ENCODE measurements at places on chromosomes 4 and X.

GRCh38 chrX:56233100-56233499 lies 944 bp downstream of the KLF8 start:
- no peak for DNase-seq

GRCh38 chr4:91322961-91323360 lies 980.8 kb upstream of the GRID2 start:
- no peak for DNase-seq

- DNase-seq, result no peak
Measured at GRCh38 chr4:189769131-189769530, 171.5 kb upstream of the FRG1 start.

- DNase-seq, result no peak
Measured at GRCh38 chrX:95058815-95059214, 1384.8 kb downstream of the FAM133A start.

DNA sequence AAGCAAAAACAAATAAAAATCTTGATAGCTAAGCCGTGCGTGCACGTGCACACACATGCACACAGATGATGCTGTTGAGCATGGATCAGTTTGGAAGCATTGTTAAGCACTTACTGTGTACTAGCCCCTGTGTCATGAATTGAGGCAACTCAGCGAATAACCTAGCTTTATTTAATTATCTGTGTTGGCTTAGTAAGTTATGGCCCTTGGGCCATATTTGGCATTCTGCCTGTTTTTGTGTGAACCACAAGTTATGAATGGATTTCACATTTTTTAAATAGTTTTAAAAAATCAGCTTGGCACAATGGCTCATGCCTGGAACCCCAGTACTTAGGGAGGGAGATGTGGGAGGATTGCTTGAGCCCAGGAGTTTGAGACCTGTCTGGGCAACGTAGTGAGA lies 113.6 kb upstream of the CBLL2 start:
- no peak for DNase-seq

GRCh38 chrX:84248226-84248625 lies 60.2 kb upstream of the RPS6KA6 start:
- DNase-seq, result no peak

- no peak for DNase-seq
Measured at GRCh38 chr4:82381661-82382296, 8.0 kb upstream of the HNRNPD start.

GRCh38 chr4:52983563-52984303 lies 121.6 kb downstream of the RASL11B start:
- DNase-seq, result no peak

DNA sequence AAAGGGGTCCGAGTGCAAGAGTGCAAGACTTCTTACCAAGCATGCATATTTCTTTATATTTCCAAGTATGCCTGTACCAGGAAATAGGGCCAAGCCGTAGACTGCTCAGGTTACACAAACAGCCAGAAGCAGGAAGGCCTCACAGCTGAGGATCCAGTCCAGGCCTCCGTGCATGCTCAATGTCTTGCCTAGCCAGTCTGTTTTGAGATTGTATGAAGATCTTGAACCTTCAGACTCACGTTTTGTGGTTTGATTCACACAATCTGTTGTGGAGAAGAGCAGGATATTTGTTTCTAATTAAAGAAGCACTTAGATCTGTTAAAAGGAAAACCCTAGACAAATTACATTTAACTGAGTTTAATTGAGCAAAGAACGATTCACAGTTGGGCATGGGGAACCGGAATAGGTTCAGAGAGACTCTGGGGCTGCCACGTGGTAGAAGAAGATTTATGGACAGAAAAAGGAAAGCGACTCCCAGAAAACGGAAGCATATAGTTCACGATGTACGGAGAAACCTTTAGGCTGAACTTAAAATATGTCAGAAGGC lies 1.2 kb downstream of the MGST2 start:
- no peak for DNase-seq

DNA sequence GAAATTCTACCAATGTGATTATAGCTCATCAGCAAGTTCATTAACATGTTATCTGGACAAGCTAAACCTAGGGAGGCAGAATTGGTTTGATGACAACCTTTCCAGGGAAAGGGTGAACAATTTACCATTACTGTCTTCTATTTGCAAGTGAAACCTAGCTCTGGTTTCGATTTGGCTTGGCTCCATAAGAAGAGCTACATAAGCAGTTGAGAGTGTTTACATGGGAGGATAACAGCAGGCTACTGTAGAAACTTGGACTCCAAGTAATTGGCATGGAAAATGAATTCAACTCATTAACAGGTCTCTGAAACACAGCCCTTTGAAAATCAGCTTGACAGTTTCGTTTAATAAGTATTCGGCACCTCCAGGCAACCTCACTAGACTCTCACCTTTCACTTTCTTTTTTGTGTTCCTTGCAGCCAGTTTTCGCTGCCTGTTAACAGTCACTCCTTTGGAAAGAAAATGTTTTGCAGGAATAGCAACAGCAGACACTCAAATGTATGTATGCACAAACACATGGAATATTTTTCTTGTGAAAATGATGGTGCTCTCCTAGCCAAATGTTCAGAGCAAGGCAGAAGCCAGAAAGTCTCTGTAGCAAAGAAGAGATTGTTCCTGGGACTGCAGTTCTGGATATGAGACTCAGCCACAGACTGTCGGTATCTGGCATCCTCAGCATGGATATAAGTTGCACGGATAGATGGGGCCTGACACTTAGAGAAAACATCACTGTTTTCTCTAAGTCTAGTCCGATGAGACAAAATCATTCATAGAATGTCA lies 27.5 kb downstream of the POU3F4 start:
- no peak for DNase-seq

DNA sequence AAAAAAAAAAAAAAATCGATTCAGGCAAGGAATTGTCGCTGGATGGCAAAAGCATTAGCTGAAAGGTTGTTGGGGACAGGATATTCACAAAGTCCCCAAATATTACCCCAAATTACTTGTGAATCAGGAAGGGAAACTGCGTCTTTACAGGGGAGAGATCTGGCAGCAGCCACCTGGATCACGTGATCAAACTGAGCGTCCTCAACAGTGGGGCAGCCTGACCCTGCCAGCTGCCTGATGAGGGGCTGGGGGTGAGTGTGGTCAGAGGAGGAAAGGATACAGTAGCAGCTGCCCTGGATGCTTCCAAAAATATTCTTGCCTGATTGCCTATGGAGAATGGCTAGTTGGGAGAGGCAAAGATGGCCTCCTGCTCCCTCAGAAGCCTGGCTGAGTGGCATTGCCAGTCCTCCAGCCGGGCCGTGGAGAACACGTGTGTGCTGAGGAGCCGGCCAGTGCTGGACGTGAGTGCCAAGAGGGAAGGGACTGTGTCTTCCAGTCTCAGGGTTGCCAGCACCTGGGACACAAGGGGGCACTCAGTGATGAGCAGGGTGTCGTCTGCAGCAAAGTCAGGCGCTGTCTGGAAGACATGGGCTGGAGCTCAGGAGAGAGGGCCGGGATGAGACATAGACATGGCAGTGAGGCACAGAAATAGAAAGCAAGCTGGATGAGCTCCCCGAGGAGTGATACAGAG lies 3.0 kb upstream of the LAGE3 start:
- no peak for DNase-seq

DNA sequence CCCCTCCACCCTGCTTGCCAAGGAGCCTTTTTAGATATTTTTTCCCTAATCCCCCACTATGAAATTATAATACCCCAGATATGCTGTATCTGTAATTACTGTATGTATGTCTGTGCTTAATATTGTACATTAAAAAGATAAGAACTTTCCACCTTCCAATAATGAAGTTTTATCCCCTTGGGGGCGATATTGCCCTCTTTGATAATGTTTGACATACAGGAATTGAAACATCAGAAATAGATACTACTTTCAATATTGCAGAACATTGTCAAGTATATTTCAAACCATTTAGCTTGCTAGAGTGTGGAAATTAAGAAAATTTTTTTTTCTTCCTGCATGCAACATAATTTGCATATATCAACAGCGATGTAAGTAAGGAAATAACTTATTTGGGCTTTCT lies 58.9 kb downstream of the NAF1 start:
- no peak for DNase-seq

- DNase-seq, result peak; percentile 27
Measured at GRCh38 chr4:2042204-2042946, 16.8 kb upstream of the NAT8L start.

DNA sequence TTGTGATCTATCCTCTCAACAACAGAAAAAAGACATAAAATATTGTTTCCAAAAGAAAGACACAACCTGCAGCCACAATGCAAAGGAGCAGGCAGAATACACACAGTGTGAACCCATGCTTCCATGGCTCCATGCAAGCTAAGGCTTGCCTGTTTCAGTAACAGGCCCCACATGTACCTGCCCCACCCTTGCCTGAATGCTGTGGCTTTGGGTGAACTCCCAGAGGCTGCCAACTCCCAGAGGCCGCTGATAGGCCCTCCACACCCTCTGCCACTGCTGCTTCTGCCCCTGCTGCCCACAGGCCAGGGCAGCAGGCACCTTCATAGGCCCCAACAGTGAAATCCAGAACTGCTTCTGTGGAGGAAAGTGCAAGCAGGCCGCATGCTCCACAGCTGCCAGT lies 313.9 kb downstream of the CHIC1 start:
- no peak for DNase-seq

DNA sequence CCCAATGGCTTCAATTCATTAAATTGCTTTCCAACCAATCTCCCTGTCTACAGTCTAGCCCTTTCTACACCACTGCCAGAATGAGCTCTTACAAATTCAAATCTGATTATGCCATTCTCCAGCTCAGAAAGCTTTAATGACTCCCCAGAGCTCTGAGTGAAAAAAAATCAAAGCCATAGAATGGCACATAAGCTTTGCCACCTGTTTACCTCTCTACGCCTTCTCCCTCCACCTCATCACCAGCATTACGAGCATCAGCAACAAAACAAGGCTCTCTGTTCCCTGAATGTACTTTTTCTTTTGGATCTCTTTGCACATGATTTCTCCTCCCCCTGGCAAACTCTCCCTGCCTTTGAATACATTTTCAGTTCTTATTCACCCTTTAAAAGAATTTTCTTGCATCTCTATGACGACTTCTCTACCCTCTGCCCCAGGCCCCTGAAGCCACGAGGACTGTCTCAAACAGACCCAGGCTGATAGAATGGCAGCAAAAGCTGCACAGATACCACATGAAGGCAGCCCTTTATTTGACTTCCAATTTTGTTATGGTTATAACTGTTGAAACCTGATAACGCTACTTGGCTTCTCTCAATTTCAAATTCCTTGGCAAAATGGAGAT lies 516.0 kb downstream of the PCDH7 start:
- no peak for DNase-seq

GRCh38 chr4:15756361-15756861 lies 21.7 kb upstream of the CD38 start:
- DNase-seq, result peak; percentile 79

GRCh38 chr4:17718471-17718870 lies 63.0 kb downstream of the FAM184B start:
- DNase-seq, result no peak

DNA sequence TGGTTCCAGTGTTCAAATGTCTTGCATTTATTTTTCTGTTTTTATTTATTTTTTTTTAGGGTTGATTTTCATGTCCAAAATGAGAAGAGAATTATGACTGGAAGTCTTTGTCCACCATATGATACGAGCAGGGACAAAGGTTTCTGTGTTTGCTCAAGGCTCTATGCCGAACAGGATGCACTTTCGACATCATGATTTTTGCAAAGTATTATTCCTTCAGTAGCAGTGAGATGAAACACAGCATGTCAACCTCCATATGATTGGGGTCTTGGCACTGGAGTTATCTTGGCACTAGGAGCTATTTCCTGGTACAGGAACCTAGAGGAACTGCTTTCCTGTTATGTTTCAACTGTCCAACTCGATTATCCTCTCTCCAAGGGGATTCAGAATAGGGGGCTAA lies 72.6 kb downstream of the UCHL1 start:
- no peak for DNase-seq

GRCh38 chr4:40333921-40334352 lies 1.2 kb upstream of the CHRNA9 start:
- DNase-seq, result no peak

DNA sequence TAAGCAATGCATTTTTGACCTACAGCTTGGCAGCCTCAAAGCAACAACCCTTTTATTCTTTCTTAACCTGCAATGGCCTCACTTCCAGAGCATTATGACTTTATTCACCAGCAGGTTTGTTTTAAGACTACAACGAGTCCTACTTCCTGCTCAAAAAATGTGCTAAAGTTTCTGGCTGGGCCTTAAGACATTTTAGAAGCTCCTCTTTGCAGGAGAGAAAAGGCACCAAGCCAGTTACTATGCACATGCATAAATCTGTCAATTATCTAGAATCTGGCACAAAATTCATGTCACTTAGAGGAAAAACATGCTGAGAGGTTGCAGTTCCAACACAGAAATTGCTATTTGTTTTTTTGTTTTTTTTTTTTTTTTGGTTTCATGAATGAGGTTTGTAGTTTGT lies 223.0 kb upstream of the EPHA5 start:
- DNase-seq, result no peak
